B cell (primary cell): ENCODE measurements at places on chromosomes 3 and 15. TPM values are rescaled to one million over a fixed set of nuclear protein-coding genes. Genes with fewer than 3 reads are reported as not detected.

KBTBD8 gene
- total RNA-seq, result 27.6 and 32.6 TPM in 2 replicates

DNA sequence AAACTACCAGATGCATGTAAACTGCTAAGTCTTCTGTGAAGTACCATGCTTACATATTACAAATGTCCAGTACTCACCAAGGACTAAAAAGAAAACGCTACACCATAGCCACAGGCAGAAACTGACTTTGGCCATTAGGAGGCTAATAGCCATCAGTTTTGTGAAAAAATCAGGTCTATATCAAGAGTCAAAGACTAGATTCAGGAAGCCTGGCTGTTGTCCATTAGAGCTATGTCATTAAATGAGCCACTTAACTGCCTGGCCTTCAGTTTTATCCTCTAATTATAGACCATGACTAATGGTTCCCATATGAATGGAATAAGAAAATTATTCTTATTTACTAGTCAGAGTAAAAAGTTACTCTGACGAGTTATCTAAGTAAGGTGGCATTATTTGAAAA is 144.1 kb downstream of the VPS13C start:
- no peak for DNase-seq
- peaks cover 5% of the 10 kb centered on the region for H3K36me3 ChIP-seq
- no peak overlapping the region for H3K27ac ChIP-seq
- no peaks in the 10 kb centered on the region for H3K27me3 ChIP-seq

- H3K27me3 ChIP-seq, result peaks cover 6% of the 10 kb centered on the region
- peaks cover 8% of the 10 kb centered on the region for H3K36me3 ChIP-seq
- peaks cover 9% of the 10 kb centered on the region for H3K4me1 ChIP-seq
- no peak overlapping the region for H3K4me3 ChIP-seq
- DNase-seq, result no peak
Observed at GRCh38 chr3:48428088-48428571, 1.8 kb downstream of the PLXNB1 start.

DNA sequence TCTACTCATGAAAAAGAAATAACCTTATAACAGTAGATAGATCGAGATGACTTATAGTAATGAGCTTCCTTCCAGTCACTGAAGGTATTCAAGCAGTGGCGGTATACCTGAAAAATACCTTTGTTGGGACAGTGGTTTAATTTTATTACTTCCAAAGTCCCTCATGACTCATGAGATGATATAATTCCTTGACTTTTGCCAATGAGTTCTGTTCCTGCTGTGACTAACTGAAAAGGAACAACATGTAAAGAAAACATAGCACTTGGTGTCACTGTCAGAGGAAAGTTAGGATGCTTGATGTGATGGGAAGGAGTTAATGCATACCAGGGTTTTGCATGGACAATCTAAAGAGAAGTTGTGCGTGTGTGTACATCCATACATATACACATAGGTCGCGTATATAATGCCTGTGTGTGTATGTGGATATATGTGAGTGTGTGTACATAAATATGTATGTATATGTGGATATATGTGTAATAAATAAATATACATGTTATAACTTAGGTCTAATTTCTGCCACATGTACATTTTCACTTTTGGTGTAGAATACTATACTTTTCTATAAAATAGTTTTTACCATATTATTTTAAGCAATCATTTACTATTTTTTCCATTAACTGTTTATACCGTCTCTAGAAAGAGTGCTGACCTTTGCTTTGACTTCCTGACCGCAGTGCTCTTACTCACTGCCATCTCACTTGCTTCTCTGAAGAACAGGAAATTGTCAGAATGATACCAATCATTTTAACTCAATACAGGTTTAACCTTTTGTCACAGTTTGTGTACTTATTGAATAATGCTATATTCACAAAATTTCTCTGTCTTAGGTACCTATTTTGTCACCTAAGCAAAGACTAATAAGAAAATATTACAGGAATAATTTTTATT is 12.6 kb upstream of the PAK2 start:
- peaks cover 5% of the 10 kb centered on the region for H3K36me3 ChIP-seq
- H3K4me3 ChIP-seq, result no peak overlapping the region
- H3K27ac ChIP-seq, result no peak overlapping the region
- H3K4me1 ChIP-seq, result no peaks in the 10 kb centered on the region
- no peaks in the 10 kb centered on the region for H3K27me3 ChIP-seq

DNA sequence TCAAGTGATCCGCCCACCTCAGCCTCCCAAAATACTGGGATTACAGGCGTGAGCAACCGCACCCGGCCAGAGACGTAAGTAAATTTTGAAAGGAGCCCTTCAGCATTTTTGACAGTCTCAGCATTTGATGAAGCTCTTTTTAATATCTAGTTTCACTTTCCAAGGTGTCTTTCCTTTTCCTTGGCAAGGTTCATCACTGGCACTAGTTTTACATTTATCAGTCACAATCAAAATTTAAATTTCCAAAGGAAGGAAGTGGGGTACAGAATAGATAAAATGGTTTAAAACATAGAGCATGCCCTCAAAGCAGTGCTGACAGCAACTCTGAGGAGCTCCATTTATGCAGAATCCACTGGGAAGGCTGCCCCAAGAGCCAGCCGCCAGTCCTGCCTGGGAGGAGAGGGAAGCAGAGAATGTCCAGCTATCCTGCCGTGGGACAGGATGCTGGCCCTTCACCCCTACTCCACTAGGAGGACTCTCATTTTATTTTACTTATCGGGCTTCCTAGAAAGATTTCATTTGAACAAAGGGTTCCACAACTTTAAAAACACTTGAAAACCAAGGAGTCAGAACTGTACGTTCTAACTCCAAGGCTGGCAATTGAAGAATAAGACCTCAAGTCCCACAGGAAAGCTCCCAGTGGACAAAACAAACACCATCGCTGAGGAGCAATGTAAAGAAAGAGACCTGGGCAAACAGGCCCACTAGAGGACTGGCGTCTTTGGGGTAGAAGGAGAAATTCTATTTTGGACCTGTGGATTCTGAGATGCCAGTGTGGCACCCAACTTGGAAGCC is 9.9 kb downstream of the SFMBT1 start:
- no peak overlapping the region for H3K27ac ChIP-seq
- no peak overlapping the region for H3K4me3 ChIP-seq
- peaks cover 18% of the 10 kb centered on the region for H3K4me1 ChIP-seq

- H3K36me3 ChIP-seq, result no peaks in the 10 kb centered on the region
- no peak for DNase-seq
- no peak overlapping the region for H3K4me3 ChIP-seq
- H3K4me1 ChIP-seq, result no peaks in the 10 kb centered on the region
- H3K27me3 ChIP-seq, result no peaks in the 10 kb centered on the region
Observed at GRCh38 chr15:36961956-36962355, 138.4 kb downstream of the MEIS2 start.

- no peak for DNase-seq
- no peaks in the 10 kb centered on the region for H3K4me1 ChIP-seq
- no peaks in the 10 kb centered on the region for H3K27me3 ChIP-seq
- H3K27ac ChIP-seq, result no peak overlapping the region
- no peaks in the 10 kb centered on the region for H3K36me3 ChIP-seq
Observed at GRCh38 chr3:60788185-60788584, 463.1 kb downstream of the FHIT start.

DNA sequence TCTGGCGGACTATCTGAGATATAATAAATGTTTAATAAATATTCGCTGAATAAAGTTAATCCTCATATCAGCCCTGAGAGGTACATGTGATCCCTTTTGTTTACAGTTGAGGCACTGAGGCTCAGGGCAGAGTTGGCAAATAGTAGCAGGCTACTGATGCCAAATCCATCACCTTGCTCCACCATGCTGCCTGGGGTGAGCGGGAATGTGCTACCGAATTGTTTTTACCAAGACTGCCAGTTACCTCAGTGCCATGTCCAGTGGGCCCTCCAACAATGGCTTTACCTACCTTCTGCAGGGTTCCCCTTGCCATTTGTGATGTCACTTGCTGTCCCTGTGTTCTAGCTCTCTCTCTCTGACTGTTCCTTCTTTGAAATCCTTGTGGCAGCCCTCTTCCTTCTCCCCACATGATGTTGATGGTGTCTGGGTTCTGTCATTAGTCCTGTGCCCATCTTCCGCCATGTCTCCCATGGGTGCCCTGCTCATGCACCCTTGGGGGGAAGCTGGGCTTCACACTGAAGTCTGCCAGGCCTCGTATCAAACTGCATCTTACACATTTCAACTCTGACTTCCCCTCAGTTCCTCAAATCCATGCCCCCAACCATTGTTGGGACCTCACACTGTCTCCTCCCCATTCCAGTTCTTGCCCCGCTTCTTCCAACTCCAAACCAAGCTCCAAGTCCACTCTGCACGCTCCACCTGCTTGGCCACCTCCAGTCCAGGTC is 35.4 kb downstream of the SLCO2A1 start:
- no peak overlapping the region for H3K4me3 ChIP-seq
- H3K36me3 ChIP-seq, result no peaks in the 10 kb centered on the region
- no peaks in the 10 kb centered on the region for H3K4me1 ChIP-seq
